Suppressor macrophage (primary cell): ENCODE measurements at places on chromosomes 7 and 10.

GRCh38 chr10:88702848-88703597 lies 3.0 kb upstream of the LIPK start:
- DNase-seq: no peak

DNA sequence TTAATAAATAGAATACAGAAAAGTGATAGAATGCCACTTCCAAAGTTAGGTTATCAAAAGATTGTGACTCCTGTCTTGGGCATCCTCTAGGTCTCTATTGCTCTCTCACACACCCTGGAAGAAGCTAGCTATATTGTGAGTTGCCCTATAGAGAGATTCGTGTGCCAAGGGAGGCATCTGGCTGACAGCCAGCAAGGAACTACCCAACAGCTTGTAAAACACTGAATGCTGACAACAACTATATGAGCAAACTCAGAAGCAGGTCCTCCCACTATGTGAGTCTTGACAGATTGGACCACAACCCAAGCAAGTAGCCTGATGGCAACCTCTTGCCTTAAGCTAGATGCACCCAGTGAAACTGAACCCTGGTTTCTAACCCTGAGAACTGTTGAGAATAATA lies 55.7 kb upstream of the CDK14 start:
- DNase-seq: no peak

DNA sequence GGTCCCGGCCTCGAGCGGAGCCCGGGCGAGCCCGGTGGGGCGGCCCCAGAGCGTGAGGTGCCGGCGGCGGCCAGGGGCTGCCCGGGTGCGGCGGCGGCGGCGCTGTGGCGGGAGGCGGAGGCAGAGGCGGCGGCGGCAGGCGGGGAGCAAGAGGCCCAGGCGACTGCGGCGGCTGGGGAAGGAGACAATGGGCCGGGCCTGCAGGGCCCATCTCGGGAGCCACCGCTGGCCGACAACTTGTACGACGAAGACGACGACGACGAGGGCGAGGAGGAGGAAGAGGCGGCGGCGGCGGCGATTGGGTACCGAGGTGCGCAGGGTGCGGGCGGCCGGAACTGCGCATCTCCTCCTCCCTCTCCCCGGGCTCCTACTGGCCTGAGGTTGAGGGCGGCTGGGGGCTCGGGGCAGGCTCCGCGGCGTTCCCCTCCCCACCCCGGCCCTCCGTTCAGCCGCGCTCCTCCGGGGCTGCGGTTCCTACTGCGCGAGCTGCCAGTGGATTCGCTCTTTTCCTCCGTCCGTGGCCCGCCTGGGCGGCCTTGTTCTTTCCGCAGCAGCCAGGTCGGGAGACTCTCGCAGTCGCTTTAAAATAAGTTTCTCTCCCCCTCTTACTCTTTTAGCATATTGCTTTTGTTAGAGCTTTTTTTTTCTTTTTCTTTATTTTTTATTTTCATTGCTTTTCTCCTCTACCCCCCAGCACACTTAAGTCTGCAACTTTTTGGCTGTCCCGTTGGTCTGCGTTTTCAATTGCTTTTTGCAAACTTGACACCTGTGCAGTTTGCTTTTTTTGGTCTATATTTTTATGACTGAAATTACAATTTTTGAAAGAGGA lies 600 bp downstream of the SIRT1 start:
- peak; percentile 87 for DNase-seq

DNA sequence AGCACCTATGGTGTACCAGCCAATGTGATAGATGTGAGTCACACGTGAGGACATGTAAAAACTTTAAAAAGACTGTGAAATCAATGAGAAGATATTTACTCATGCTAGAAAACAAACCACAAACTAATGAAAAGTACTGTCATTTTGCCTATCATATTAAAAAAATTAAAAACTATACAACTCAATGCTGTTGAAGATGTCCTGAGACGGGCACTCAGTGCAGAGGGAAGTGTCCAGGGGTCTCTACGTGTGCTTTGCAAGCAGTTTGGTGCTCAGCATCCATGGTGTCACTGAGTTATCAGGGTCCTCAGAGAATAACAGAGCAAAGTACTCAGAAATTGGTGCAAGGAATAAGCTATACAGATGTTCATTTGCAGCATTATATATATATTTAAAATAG lies 162.3 kb downstream of the HECW1 start:
- no peak for DNase-seq

- DNase-seq: no peak
Measured at GRCh38 chr7:154631162-154631561, 371.8 kb downstream of the PAXIP1 start.

GRCh38 chr10:75982611-75983369 lies 551.4 kb downstream of the LRMDA start:
- no peak for DNase-seq

- no peak for DNase-seq
Measured at GRCh38 chr7:53521638-53522184, 486.3 kb downstream of the POM121L12 start.

GRCh38 chr10:126959906-126960685 lies 54.9 kb downstream of the DOCK1 start:
- DNase-seq: no peak

GRCh38 chr10:101087965-101088364 lies 26.2 kb downstream of the KAZALD1 start:
- no peak for DNase-seq

DNA sequence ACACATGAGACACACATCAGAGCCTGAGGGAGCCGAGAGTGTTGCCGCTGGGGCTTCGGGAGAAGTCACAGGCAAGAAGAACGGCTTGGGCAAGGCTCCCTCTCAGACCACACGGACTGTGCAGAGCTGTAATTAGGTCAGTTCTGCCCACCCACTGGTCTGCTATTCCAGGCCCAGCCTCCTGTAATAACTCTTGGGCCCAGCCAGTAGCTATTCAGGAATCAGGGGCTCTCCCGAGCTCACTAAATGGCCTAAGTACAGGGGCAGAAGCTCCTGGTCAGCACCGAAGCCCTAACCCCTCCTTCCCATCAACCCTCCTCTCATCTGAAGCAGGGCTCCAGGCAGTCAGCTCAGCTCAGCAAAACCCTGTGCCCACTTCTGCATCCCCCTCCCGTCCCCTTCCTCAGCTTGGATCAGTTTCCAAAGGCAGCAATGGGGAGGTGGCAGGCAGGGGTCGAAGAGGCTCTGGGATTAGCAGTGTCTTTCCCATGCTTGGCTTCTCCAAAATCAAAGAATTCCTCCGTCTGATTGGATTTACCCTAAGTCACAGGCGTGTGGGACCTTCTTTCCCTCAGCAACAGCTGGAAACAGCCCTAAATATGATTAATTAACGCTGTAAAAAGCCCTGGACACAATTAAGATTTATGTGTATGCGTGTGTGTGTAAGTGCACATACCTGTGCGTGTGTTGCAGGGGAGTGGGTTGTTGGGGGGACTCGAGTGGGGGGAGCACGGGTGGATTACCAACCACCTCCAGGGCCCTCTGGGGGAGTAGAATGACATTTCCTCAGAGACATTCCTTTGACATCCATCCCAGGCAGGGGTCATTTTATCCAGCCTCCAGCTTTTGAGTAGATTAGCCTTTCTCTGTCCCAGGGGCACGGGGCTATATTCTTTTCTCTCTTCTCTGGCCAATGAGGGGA lies 48.4 kb upstream of the BTRC start:
- DNase-seq: no peak
